Calu3 (cell line): ENCODE measurements at places on chromosomes 16 and 17. TPM values are rescaled to one million over a fixed set of nuclear protein-coding genes. Genes with fewer than 3 reads are reported as not detected.

DNA sequence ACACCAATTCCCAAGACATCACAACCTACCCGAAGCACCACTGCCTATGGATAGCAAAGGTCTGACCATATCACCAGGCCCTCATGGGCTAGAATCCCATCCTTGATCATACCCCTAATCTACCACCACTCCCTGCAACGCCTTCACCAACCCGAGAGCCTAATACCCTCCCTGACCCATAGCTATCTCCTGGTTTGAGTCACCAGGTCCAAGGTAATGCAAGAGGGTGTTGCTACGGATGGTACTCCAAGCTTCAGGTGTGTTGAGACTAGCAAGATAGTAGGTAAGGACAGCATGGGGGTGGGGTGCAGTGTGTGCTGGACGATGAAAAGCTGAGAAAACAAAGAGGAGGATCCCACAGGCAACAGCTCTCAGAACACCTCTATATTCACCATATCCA is 258.0 kb downstream of the ZFHX3 start:
- no peak for DNase-seq

DNA sequence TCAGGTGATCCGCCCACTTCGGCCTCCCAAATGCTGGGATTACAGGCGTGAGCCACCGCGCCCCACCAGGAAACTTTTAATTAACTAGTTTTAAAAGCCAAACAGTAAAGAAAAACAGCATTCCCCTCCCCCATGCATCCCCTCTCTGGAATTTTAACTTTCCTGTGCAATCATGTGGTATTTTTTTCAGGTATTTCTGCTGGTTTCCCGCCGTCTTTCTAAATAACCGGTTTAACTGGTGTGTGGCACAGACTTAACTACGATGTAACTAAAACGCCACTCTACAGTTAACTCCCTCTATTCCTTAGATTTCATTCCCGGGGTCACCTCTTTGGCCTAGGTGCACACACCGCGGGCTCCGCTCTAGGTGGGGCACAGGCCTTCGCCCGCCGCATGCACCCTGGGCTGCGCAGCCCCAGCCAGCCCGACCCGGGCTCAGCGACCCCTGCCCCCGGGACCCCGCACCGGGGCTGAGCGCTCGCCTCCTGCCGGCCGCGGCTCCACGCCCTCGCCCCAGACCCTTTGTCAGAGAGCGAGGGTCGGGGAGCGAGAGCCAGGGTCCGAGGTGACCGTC is 15.1 kb upstream of the UTP6 start:
- no peak for DNase-seq

DNA sequence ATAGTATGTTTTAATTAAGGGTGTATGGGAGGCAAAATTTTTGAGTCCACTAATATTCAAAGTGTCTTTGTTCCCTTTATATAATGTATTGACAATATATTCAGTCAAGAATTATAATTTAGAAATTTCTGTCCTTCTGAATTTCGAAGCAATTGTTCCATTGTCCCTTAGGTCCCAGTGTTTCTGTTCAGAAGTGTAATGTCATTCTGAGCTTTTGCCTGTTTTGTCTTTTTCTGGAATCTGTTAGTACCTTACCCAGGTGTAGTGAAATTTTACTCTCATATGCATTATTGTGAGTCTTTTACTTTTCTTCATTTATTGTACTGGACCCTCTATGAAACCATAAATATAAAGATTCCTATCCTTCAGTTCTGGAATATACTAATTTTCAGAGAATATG is 505.7 kb upstream of the KIF2B start:
- no peak for DNase-seq

GRCh38 chr16:84832488-84833143 is 12.8 kb downstream of the CRISPLD2 start:
- DNase-seq: no peak

DNA sequence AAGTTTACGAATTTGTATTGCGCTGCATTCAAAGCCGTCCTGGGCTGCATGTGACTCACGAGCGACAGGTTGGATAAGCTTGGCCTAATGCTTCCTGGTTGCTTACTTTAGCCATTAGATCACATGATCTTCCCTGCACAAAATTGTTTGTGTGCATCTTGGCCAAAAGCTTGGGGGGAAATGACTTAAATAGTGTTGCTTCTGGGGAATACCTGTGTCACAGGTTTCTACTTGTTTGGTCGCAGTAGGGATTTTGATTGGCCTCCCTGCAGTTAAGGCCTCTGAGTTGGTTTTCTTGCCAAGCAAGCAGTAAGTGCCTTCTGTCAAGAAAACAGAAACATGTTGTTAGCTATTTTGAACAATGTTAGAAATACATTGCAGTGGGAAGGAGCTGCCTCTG is 39.6 kb upstream of the DUSP14 start:
- no peak for DNase-seq

TMUB2 gene
- 56.0 and 58.8 TPM in 2 replicates for total RNA-seq

DNA sequence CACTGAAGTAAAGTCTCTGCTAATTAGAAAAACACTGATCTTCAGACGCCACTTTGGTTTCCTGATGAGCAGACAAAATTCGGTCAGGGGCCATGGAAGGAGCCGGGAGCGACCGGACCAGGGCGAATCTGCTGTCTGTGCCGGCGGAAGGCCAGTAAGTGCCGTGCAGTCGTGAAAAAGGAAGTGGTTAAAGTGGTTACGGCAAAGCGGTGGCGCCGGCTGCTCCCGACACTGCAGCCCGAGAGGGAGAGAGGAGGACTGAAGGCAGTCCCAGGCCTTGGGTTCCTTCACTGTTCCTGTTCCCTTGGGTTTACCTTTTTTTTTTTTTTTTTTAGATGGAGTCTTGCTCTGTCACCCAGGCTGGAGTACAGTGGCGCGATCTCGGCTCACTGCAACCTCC is 17.3 kb upstream of the HEXD start:
- DNase-seq: no peak

NXPH3 gene
- total RNA-seq: not detected in 2 replicates

- DNase-seq: no peak
These were observed 5.3 kb upstream of the DDX52 start for GRCh38 chr17:37648555-37648954.

- DNase-seq: no peak
These were observed 95.2 kb downstream of the SPACA3 start for GRCh38 chr17:33086878-33087277.

BCL6B gene
- total RNA-seq: not detected in 2 replicates

SOST gene
- not detected in 2 replicates for total RNA-seq

CEP112 gene
- total RNA-seq: 4.0 and 5.4 TPM in 2 replicates

DNA sequence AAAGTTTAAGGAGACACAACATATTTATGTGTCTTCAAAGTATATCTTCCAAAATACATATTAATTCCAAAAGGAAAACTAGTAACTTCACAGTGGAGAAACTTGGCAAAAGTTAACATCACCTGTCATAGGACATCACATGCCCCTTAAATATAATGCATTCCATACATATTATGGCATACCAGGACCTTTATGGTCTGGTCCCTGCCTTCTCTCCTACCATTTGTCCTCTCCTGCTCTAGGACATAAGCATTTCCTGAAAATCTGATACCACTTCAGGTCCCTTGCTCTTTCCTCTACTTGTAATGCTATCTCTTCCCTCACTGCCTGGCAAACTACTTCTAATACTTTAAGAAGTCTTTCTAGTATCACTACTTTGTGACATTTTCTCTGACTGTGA is 168.1 kb upstream of the RBL2 start:
- DNase-seq: no peak

- DNase-seq: no peak
These were observed 1.6 kb downstream of the FAM117A start for GRCh38 chr17:49762151-49762941.
